ENCODE measurements at places on chromosomes 11 and 22.

DNA sequence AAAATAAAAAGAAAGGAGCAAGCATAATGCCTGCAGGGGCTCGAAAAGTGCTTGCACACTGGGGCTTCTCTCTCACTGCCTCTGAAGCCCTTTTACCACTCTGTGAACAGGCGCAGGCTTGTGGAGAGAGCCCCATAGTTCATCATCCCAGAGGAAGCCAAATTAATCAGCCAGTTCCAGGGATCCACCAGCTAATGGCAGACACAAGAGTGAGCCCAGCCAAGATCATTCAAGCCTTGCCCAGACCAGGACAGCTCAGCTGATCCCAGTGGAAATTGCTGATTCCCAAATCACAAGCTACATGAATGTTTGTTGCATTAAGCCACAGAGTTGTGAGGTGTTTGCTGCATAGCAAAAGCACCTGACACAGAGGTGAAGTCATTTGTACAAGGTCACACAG, 135.3 kb downstream of the CHST1 start:
- no peak for DNase-seq

GRCh38 chr11:65552388-65552951, 5.7 kb downstream of the LTBP3 start:
- DNase-seq = no peak

DNA sequence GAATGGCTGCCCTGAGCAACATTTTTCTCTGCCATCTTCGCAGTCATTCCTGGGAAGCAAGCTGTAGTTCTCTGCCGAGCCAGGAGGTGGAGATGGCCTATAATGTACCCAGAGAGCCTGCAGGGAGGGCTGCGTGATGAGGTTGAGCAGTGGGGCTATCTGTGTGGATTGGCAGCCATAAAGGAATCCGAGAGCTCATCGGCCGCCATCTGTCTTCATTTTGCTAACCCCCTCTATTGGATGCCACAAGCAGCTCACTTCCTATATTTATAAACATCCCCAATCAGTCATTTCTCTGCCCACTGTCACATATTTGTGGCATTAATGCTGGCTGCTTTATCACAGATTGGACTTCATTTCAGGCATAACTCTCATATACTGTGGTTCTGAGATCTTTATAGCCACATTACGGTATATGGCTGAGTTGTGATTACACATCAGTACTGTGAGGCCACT, 209.5 kb downstream of the NTM start:
- no peak for DNase-seq

- no peak for DNase-seq
These were observed 3.2 kb downstream of the GLB1L2 start for GRCh38 chr11:134334796-134335571.

DNA sequence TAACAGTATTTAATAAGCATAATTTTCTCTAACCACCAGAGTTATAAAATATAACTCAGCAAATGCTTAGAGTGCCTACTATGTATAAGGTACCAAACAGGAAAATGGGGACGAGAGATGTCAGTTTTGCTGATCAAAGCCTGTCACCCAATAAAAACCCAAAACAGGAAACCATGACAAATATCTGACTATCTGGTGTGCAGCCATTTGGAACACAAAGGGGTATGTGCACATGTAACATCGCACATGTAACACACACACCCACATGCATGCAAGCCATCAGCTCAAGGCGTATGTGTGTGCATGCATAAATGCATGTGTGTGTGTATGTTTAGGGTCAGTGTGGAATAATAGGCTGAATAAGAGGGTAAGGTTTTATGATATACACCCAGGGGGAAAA, 64.2 kb downstream of the PRR5L start:
- no peak for DNase-seq

DNA sequence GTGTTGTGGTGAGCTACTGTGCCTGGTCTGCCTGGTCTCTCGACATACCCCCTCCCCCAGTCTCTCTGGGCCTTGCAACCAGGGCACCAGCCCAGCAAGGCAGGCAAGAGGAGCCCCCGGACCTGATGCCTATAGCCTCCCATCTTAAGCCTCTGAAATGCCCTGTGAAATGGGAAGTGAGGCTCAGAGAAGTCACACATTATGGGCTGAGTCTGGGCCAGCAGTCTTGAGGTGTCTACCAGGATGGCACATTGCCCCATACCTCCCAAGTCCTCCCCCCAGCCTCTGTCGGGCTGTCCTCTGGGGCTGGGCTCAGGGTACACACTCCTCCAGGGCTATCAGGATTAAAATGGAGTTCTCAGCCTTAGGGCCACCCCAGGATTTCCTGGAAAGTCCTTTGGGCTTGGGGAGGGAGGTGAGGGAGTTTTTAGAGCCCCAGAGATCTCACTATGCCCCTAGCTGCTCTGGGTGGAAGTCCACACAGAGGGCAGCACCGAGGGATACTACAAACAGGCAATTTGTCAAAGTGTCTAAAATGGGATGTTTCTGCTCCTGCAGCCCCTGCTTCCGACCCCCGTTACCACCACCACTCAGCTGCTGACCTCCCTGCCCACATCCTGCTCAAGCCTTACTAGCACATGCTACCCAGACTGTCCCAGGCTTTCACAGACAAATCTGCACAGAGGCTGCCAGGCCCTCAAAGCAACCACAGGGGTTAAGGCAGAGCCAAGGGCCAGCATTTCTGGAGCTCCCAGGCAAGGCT, 3.1 kb upstream of the SH3BP1 start:
- no peak for DNase-seq

DNA sequence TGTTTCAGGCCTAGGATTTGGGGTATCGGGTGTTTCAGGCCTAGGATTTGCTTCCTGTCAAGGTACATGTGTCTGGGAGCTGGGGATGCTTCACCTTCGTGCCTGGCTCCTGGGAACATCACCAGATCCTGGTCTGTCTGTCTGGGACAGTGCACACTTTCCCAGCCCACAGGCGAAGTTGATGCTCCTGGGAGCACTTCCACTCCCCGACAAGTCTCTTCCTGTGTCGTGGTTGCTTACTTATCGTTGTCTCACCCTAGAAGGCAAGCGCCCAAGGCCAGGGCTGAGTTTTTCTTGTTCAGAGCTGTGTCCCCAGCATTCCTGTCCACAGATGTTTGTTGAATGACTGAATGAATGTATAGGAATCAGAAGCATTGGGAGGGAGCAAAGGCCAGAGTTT, 71.5 kb downstream of the LINC01488 start:
- DNase-seq = no peak

- no peak for DNase-seq
These were observed 93.8 kb downstream of the WNT7B start for GRCh38 chr22:45882881-45883810.

DNA sequence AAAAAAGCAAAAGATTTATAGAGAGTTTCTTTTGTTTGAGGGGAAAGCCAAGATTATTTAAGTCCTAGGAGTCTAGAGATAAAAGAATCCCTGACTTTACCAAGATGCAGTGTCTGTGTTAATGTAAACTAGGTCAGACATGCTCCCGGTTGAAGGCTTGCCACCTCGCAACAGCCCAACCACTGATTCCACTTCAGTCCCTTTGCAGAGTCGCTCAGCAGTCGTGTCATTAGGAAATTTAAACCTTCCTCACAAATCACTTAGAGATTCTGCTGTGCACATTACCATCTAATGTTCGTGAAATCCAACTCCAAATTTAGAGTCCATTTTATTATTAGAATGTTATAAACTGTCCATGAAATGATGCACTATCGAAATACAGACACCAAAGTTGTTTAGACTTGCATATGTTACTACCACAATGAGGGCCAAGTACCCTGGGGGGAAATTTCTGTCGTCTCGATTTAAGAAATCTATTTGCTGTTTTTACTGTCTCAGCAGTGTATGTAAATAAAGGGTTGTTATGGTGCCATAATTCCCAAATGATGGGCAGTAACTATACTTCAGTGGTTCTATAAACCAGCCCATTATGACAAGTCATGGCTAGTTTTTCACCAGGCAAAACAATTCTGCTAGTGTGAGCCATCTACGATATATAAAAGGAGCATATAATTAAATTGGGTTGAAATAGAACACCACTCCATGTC, 101.4 kb upstream of the MTNR1B start:
- DNase-seq = no peak

DNA sequence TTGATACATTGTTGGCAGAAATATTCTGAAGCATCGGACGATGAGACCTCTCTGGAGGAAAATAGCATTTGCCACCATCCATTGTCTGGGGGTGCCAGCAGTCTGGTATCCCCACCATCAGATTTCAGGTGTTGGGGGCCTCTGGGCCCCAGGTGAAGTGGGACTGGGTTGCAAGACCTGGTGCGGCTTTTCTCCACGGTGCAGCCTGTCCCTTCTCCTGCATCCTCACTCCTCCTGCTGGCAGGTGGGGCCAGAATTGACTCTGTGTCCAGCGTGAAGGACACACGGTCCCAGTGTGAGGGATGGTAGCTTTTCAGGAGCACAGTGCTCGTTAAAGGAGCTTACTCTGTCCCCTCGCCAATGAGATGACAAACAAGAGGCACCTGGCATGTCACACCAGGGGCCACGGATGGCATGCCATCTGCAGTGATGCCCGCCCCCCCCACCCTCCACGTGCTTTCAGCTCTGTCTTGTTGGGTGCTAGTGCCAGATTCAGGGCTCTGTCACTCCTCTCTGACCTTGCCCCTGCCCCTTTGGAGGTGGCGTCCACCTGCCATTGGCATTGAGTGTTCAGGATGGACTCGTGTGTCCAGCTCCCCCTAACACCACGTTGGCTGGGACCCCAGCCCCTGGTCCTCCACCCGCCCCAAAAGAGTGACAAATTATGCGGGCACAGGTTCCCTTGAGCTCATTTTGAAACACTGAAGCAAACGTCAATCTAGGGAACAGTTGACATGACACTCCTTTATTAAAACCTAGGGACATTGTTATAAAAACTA, 62.4 kb downstream of the PARVG start:
- no peak for DNase-seq

DNA sequence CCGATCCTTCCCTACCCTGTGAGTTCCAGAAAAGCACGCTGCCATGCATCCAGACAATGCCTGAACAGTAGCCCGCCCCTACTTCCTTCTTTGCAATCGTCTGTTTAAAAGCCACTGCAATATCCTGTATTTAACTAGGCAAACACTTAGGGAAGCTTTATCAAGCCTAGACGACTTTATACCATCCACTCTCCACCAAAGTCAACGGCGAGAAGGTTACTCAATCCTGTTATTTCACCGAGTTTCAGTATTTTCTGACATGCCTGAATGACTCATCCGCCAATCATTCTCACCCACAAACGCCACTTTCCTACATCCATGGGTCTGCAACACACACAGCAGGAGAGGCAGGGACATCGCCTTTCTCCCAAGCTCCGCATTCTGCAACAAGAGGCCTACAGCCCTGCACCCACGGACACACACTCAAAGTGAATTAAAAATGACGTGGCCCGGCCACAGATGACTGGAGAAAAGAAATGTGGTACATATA, 9.3 kb downstream of the CELSR1 start:
- no peak for DNase-seq

- no peak for DNase-seq
These were observed 8.1 kb downstream of the DESI1 start for GRCh38 chr22:41612603-41613306.

DNA sequence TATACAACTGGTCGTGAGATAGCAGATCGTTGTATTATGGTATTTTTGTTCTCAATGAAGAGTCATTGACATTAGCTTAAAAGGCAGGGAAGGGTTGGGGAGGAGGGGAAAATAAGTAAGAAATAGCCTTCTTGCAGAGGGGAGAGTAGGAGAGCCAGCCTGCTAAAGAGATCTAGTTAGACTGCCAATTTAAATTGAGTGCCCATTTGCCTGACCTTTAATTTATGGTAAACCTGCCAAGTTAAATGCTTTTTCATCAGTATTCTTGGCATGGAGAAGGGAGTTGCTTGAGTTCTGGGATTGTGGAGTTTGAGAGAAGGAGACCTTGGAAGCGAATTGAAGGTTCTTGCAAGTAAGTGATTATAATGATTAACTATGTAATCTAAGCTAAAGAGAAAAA, 89.0 kb downstream of the FAM83F start:
- DNase-seq = no peak

DNA sequence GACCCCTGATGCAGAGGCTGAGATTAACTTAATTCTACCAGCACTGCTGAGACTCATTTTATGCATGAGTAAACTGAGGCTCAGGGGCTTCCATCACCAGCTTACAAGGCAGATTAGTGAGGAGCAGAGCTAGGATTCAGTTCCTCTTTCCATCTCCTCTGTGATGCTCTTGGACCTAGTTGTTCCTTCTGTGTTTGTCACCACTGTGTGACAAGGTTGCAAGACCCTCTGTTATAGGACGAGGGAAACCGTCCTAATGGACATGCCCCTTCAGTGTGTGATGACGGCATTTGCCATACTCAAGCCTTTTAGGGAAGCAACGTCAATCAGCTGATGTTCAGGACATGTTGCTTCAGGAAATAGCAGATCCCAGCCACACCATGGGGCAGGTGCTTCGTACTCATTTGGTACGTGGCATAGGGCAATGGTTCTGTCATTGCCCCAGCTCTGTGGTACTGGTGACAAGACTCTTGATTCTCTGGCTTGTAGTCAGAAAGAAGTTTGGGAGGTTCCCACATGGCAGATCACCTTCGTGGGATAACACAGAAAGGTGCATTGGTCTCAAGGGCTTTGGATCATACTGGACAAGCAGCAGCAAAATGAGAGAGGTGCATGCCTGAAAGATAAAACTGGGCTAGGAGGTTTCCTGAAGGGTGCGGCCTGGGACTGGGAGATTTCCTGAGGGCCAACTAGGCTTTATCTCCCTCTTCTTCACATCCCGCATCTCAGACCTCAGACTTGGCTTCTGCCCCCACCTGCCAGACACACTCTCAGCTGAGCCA, 23.9 kb upstream of the CD44 start:
- DNase-seq = no peak

All from T follicular helper cell (primary cell).